ENCODE measurements at places on chromosomes 6 and 20. TPM values are rescaled to one million over a fixed set of nuclear protein-coding genes. Genes with fewer than 3 reads are reported as not detected.

Gene HTR1B
- 0.58 TPM for total RNA-seq

- no peak for DNase-seq
These were observed 34.8 kb upstream of the DACT2 start for GRCh38 chr6:168354338-168354737.

Gene GPLD1
- 2.3 TPM for total RNA-seq

DNA sequence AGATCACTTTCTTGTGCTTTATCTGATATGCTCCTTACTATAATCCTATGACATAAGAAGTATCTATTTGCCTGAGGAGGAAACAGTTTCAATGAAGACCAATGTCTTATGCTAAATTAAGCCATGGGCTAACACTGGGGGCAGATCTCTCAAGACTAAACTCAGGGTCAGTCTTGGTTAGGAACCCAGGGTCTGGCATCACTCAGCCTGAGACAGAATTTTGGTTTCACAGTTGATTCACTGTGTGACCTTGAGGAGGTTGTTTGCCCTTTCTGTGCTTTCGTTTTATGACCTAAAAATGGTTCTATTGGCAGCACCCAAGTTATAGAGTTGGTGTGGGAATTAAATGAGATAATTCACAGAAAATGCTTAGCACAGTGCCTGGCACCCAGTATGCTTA is 4.9 kb upstream of the BCAS1 start:
- no peak for DNase-seq

DNA sequence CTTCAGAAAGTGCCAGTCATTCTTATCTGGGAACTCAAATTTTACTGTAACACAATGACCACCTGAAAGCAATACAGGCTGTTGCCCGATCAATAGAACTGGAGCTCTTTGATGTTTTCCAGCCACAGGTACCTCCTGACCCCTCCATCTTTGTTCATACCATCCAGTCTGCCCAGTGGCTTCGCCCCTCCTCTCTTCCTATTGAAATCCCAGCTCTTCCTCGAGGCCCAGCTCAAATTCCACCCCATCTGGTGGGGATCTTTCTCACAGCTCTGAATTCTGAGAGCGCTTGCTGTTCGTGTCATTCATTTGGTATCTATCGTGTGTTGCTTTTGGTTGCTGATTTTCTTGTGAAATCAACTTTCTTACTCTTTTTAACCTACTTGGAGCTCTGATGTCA is 87.9 kb upstream of the CNKSR3 start:
- DNase-seq = no peak

DNA sequence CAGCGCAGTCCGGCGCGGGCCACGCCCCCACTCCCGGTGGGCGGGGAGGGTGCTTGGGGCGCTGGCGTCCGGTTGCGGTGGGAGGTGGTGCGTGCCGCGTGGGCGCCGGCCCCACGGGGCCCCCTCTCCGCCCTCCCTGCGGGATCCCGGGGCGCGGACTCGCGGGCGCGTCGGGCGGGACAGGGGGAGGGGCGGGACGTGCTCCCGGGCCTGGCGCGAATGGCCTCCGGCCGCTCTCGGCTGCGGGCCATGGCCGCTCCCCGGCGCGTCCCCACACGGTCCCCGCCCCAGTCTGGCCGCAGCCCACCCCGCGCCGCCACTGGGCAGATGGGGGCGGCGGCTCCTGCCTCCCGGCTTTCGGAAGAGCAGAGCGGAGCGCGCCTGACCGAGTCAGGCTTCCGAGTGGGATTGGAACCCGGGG is 771 bp upstream of the PPP1R3G start:
- DNase-seq = peak; percentile 28

DNA sequence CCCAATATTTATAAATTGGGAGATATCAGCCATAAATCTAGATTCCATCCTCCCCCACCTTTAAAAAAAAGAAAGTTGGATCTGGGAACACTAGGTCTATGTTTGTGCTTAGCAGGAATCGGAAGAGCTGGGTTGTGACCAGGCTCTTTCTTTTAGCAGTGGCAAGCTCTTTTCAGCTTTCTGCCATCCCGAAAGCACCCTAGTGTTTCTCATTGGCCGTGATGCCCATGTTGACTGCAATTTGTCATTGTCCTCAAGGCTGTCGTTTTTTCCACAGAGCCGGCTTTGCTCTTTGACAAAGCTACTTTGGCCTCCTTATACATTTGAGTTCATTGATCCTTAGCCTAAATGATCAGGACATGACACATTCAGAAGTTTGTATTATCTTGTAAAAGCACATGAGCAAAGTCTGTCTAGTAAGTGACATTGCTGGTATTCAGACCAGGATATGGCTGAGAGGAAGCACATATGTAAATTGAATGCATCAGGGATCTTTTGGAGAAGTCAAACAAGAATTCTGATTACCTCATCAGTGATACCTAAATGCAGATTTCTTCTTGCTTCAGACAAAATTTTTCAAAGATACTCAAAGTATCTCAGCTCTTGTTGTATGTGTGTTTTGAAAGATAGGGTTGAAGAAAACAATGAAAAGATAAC is 50.1 kb downstream of the CARMIL1 start:
- no peak for DNase-seq

- no peak for DNase-seq
These were observed 66.2 kb downstream of the SOBP start for GRCh38 chr6:107556082-107556481.

- DNase-seq = no peak
These were observed 59.0 kb downstream of the PRDM1 start for GRCh38 chr6:106145144-106145543.

Gene SLA2
- 2.0 TPM for total RNA-seq

- peak; percentile 47 for DNase-seq
These were observed 72.6 kb upstream of the DUSP22 start for GRCh38 chr6:219641-220198.

DNA sequence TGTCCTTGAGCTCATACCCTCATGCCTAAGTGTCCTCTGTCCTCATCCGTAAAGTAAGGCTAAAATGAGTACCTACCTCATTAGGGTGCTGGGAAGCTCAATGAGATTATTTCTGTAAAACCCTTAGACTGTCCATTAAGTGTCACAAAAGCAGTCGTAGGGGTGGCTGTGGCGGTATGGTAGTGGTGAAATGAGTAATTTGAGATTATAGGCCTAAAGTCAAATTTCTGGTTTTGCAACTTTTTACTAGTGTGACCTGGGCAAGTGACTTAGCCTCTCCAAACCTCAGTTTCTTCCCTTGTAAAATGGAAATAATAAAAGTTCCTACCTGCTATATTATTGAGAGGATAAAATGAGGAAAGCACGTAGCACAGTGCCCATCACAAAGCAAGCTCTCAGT is 148.2 kb upstream of the AKAP12 start:
- DNase-seq = no peak

Gene CTCFL
- total RNA-seq = 0.17 TPM

- DNase-seq = no peak
These were observed 8.7 kb upstream of the TENT5A start for GRCh38 chr6:81761197-81761596.

Gene PSMB1
- total RNA-seq = 109 TPM

DNA sequence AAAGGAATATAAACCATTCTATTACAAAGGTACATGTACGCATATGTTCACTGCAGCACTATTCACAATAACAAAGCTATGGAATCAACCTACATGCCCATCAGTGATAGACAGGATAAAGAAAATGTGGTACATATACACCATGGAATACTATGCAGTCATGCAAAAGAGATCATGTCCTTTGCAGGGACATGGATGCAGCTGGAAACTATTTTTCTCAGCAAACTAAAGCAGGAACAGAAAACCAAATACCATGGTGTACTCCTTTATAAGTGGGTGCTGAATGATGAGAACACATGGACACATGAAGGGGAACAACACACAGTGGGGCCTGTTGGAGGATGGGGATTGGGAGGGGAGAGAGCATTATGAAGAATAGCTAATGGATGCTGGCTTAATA is 104.6 kb upstream of the CENPW start:
- no peak for DNase-seq

DNA sequence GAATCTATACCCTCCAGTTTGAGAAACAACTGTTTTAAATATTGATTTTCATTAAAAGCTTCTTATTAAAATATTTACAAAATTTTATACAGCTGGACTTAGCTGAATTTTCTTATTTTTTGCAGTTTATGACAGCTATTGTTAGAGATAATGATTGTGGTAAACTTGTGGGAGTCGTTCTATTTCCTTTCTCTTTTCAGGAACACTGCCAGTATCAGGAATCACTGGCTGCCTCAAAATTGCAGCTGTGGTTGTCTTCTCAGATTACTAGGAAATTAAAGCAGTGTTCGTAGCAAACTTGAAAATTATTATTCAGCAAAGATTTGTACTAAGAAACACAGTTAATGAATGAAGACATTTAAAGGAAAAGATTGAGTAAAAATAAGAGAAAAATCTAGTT is 311.0 kb downstream of the CENPW start:
- no peak for DNase-seq

GRCh38 chr6:99152347-99152643 is 197.2 kb downstream of the FAXC start:
- no peak for DNase-seq

GRCh38 chr6:139582956-139583355 is 208.5 kb upstream of the CITED2 start:
- DNase-seq = no peak
